Small intestine (tissue), 16 donors: ENCODE measurements at places on chromosomes 7 and 10.

DNA sequence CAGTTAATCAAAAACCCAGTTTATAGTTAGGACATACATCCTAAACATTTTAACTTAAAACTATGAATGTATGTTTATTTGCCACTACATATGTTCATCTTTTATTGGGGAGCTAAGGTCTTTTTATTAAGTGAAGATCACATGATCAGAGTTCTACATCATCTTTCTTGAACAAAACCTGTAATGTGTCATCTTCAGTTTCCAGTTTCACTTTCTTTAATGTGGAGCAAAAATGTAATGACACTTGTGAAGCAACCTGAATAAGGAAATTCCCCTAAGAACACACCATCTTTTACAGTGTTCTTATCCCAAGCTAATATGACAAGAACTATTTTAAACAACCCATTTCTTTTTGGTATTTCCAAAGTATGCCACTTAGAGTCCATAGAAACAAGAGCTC lies 166.7 kb upstream of the BET1 start:
- no peak for DNase-seq

GRCh38 chr10:71077143-71077581 lies 135.2 kb upstream of the UNC5B start:
- no peak for DNase-seq

GRCh38 chr7:43456200-43456599 lies 126.7 kb upstream of the STK17A start:
- DNase-seq = no peak

GRCh38 chr10:110252151-110252550 lies 44.7 kb downstream of the MXI1 start:
- DNase-seq = no peak

DNA sequence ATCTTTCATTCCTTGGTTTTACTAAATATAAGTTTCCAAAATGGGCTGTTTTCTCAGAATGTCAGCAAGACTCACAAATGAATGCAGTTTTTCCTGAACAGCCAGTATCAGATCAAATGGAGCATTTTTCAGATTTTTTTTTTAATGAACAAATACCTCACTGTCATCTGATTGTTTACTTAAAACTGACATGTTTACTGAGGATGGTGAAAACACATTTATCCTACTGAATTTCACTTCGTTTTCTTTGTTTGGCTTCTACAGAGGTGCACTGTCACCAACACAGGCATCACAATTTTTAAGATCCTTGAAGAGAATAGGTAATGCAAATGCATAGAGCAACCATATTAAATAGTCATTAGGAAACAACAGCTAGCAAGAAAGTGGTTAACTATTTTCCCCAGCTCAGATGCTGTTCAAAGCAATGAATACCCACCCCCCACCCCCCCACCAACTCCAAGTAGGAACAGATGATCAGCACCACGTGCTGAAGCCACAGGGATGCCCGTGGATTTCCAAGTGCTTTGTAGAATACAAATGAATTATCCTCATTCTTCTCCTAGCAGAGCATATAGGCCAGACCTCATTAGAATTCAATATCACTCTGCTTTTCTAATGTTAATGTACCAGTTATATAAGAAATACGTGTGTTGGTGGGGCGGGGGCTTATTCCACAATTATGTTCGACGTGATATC lies 205.9 kb downstream of the SKAP2 start:
- no peak for DNase-seq

- no peak for DNase-seq
Measured at GRCh38 chr7:38743899-38744298, 112.7 kb upstream of the AMPH start.

GRCh38 chr7:31074120-31074383 lies 21.9 kb downstream of the ADCYAP1R1 start:
- no peak for DNase-seq

- no peak for DNase-seq
Measured at GRCh38 chr7:105682341-105683060, 101.2 kb upstream of the EFCAB10 start.

- no peak for DNase-seq
Measured at GRCh38 chr7:143452495-143452894, 9.2 kb downstream of the TAS2R60 start.

DNA sequence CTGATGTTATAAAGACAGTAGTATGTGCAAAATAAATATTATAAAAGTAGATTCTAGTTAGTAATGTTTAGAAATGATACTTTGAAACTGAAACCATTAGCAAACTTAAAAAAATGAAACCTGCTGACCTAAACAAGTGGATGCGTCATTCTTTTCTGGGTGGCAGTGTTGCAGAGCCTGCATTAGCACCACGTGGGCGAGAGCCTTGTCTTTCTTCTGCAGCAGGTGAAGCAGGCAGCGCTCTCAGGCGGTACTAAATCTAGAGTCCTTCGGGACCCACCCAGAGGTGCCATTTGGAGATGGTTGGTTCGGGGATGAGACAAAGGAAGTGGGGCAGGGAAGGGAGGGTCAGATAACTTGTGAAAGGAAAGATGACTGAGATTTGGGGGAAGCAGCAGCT lies 759.1 kb upstream of the IGFBP3 start:
- DNase-seq = peak; percentile 58

DNA sequence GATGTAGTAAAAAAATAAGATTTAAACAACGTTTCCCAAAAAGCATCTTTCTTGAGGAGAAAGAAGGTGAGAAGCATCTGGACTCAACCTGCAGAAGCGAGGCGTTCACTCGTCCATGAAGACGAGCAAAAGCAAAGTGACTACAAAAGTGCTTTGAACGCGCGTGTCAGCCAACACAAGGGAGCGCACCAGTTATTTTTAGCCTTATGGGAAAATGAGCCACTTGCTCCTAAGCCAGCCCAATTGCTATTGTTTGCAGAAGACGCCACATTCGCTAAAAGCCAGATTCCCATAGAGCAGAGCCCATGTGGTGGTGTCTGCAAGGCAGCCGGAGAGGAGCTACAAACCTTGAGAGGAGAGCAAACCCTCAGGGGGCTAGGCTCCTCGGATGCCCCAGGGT lies 122.5 kb downstream of the FAM53B start:
- DNase-seq = no peak

DNA sequence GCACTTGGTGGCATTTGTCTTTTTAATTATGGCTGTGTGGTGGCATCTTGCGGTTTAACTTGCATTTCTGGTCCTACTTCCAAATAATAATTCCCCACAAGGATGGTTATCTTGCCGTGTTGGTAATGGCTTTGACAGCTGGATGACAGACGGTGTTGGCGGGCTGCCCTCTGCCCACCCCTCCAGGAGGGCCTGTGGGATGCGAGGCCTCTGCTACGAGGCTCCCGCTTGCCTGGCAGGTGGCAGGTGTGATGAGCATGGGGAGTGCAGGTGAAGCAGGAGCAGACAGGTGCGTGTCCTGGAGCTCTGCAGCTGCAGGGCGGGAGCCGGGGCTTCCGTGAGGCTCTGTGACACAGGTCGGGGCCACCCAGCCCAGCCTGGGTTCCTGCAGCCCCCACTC lies 11.8 kb downstream of the INPP5A start:
- no peak for DNase-seq

DNA sequence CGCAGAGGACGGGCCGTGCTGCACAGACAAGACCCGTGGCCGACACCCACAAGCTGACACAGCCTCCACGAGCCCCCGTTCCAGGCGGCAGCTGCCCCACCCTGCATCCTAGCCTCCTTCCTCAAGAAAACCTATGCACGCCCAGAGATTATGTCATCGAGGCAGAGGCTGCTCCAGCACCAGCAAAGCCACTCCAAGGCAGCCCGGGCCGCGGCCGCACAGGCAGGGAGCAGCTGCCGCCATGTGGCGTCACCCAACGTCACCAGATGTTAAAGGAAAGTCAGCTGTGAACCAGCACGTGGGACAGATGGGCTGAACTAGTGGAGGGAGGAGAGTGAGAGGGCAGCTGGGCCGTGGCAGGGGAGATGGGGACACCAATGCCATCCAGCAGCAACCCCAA lies 59.8 kb downstream of the STK32C start:
- no peak for DNase-seq

DNA sequence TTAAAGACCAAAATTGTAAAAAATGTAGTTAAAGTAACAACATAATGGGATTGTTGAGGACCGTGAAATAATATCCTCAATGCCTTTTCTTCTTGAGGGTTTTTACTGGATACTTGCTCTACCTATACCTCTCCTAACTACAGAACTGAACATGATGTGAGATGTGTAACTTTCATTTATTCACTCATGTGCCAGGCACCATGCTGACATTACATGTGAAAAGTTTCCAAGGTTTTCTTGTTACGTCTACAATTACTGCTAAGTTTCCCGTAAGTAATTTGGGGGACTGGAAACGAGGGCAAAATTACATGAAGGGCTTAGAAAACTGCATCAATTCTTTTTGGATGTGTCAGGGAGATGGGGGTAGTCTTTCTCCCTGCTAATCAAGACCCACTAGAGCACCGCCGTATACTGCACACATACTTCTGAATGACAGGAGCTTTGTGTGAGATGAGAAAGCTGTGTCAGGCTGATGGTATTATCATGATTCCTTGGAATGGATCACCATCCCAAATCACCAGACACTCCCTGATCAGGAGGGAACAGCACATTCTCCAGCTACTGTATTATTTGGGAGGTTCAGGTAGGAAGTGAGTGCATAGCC lies 41.8 kb downstream of the PTPRZ1 start:
- no peak for DNase-seq

GRCh38 chr7:45230083-45230482 lies 72.5 kb downstream of the RAMP3 start:
- no peak for DNase-seq

- DNase-seq = peak; percentile 26
Measured at GRCh38 chr10:35025916-35026315, 64.2 kb downstream of the CUL2 start.

- no peak for DNase-seq
Measured at GRCh38 chr7:64686493-64687184, 20.7 kb downstream of the ZNF107 start.

DNA sequence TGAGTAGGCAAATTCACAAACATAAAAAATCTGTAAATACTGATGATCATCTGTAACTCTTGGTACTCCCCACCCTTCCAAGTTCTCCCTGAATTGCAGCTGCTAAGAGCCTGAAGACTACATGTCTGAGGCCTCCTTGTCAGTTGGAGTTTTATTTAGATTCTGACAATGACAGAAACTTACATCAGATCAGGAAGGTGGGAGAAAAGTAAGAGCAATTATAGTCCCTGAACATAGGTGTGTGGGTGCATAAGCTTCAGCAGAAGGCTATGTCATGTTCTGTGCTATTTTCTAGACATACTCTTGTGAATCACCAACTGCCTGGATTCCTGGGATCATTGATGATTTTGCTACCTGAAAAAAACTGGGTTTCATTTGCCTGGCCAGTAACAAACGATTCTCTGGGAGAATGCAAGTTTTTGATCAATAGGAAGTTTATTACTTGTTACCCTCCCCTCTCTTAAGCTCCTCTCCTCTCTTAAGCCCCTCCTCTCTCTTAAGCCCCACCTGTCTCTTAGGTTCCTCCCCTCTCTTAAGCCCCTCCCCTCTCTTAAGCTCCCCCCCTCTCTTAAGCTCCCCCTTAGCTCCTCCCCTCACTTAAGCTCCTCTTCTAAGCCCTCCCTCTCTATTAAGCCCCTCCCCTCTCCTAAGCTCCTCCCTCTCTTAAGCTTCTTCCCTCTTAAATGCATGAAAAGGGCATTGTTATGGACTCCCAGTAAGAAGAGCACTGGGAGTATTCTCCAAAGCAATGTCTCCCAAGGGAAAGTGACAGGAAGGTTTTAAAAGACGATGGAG lies 1183.4 kb upstream of the AUTS2 start:
- DNase-seq = no peak

- DNase-seq = no peak
Measured at GRCh38 chr7:28785041-28785995, 172.8 kb downstream of the TRIL start.

GRCh38 chr10:121578965-121579364 lies 19.3 kb downstream of the FGFR2 start:
- DNase-seq = no peak

DNA sequence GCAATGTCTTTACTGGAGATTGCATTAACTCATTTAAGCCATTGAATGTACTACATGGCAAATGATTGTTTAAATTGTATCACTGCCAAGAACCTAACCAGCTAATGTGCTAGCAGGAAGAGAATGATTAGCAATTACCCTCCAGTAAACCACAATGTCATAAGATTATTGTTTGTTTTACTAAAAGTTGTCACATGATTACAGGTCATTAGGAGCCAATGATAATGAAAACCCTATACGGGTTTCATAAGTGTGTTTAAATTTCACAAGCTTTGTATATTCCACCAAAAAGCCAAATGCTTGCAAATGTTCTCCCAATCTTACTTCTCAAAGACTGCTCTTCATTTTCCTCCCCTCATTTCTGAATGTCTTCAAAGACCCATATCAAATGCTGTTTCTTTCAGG lies 76.5 kb upstream of the PPP1R3C start:
- peak; percentile 19 for DNase-seq

- DNase-seq = no peak
Measured at GRCh38 chr7:91355695-91356435, 91.6 kb downstream of the FZD1 start.

DNA sequence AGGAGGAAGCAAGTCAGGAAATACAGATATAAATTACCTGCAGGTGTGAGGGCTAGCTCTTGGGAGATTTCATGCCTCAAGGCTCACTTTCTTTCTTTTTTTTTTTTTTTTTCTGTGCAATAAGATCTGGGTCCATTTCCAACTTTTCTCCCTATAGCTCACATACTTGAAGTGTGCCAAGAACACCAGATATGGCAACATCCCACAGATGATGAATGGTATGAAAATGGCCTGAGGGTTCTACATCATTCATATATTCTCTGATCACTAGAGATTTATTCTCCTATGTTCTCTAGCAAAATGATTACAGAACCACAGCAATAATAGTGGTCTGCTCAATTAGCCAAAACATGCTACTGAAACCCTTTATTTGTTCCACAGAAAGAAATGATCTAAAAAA lies 117.2 kb downstream of the LRRTM3 start:
- DNase-seq = no peak

GRCh38 chr10:71736570-71736952 lies 17.0 kb upstream of the C10orf105 start:
- DNase-seq = no peak

DNA sequence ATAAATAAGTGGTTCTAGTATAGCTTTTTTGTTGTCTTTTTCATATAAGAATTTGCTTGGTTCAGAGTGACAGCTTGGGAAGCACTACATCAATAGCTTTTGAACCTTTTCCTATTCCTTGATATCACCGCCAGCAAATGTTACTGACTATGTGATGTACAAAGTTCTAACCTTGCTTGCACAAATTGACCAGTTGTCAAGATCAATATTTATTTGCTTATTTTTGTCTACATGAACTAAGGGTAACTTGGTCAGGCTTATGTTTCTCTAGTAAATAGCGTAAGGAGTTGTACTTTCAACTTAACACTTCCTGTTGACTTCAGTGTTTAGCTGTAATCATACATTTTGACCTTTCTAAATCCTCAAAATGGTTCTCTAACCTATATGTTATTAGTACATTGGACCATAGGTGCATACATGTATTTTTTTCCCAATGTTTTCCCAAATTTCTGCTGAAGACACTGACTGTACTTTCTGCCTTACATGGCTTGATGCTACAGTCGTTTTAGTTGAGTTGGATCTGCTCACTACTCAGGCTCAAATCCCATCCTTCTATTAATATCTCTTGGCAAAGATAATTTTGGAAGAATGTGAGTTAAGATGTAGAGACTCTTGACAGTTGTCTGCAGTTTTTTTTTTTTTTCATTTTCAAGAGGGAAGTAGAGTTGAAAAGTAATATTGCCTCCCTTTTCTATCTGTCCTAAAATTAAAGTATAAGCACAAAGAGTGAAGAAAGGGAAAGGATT lies 239.1 kb upstream of the KAT6B start:
- no peak for DNase-seq

- DNase-seq = no peak
Measured at GRCh38 chr7:120108376-120108775, 164.6 kb upstream of the KCND2 start.
